Daoy (cell line): ENCODE measurements at places on chromosomes 12 and 14.

GRCh38 chr12:92362785-92363184, 217.1 kb upstream of the BTG1 start:
- no peak for DNase-seq

DNA sequence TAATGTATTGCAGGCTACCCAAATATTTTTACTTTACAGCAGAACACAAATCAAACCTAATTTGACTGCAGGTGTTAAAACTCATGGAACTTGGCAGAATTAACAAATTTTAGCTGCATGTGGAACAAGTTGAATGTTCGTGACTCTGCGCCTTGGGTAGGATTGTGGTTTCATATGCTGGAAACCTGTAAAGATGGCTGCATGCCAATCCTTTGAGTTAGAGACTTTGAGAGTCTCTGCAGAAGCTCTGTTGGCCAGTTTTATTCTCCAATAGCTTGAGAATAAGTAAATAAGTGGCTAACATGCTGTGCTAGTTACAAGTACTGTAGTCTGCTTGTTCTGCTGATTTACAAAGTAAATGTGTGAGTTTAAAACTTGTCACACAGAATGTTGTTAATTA, 77.8 kb downstream of the PDE6H start:
- DNase-seq, result peak; percentile 66

GRCh38 chr14:70658899-70659298, 17.2 kb downstream of the TTC9 start:
- DNase-seq, result no peak

- no peak for DNase-seq
Observed at GRCh38 chr14:20413744-20414082, 412 bp upstream of the TEP1 start.

DNA sequence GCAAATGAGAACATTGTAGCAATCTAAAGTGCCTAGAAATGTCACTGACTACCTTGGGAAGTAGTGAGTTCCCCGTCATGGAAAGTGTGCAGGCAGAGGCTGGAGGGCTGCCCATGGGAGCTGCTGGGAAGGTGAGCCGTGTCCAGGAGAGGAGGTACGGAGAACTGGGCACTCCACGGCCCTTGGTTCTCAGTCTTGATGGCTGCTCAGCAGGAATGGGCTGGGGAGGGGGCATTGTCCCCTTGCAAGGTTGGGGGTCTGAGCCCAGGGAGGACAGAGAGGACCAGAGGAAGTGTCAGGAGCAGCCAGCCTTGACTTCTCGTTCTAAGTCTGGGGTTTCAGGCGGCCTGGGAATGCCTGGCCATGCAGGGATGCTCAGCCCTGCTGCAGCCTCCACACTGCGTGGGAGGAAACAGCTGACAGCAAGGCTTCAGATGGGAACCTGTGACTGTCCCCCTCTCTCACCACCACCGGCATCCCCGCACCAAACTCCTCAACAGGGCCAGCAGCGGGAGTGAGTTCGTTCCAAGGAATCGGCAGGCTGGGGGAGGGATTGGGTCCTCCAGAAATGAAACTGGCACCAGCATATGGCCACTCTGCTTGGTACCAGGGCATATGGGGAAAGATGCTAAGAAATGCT, 140.2 kb downstream of the BCL11B start:
- no peak for DNase-seq
